ENCODE measurements at places on chromosomes 5 and 9. TPM values are rescaled to one million over a fixed set of nuclear protein-coding genes. Genes with fewer than 3 reads are reported as not detected.

TERT gene
- total RNA-seq = 0.21 TPM

- DNase-seq = no peak
These were observed 68.2 kb upstream of the CHD1 start for GRCh38 chr5:98997000-98997399.

- DNase-seq = peak; percentile 25
These were observed 79.8 kb downstream of the MAT2B start for GRCh38 chr5:163585206-163585605.

- DNase-seq = no peak
These were observed 67.1 kb downstream of the RETREG1 start for GRCh38 chr5:16549491-16550206.

- DNase-seq = no peak
These were observed 150.8 kb upstream of the RANBP3L start for GRCh38 chr5:36452424-36453006.

DNA sequence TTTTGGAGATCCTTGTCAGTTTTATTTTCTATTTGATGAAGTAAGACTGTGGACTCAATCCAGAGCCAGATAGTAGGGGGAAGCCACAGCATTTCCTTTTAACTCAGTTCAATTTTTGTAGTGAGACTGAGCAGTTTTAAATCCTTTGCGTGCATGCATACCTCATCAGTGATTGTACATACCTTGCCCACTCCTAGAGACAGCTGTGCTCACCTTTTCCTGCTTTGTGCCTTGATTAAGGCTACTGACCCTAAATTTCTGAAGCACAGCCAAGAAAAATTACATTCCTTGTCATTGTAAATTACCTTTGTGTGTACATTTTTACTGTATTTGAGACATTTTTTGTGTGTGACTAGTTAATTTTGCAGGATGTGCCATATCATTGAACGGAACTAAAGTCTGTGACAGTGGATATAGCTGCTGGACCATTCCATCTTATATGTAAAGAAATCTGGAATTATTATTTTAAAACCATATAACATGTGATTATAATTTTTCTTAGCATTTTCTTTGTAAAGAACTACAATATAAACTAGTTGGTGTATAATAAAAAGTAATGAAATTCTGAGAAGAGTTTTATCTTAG lies 17.8 kb downstream of the DIMT1 start:
- no peak for DNase-seq

- no peak for DNase-seq
These were observed 120.3 kb upstream of the SPATA31C2 start for GRCh38 chr9:88258601-88259000.

DNA sequence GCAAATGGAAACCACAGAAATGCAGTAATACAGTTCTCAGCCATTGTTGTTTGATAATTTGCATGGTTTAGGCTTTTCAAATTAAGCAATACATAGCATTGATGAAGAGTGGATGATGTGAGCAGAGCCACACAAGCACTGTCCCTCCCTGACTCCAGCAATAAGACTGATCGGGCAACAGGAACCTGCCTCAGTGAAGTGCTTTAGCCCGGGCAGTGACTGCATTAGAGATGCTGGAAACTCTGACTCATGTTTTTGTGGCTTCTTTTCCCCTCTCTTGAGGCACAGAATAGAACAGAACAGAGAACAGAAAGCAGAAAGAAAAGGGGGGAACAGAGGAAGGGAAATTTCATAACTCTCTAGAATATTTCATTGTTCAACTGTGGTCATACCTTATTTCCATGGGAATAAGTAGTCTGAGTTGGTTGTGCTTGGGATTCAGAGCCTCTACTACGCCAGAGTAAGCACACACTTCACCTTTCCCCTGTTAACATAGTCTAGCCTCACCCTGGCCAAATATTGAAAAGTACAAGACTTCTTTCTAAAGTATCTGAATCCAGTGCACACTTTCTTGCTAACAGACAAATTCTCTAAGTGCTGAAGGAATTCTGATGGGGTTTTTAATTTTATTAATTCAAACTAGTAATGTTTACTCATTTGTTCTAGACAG lies 164.8 kb upstream of the VCAN start:
- peak; percentile 56 for DNase-seq

QRFP gene
- total RNA-seq = not detected

DNA sequence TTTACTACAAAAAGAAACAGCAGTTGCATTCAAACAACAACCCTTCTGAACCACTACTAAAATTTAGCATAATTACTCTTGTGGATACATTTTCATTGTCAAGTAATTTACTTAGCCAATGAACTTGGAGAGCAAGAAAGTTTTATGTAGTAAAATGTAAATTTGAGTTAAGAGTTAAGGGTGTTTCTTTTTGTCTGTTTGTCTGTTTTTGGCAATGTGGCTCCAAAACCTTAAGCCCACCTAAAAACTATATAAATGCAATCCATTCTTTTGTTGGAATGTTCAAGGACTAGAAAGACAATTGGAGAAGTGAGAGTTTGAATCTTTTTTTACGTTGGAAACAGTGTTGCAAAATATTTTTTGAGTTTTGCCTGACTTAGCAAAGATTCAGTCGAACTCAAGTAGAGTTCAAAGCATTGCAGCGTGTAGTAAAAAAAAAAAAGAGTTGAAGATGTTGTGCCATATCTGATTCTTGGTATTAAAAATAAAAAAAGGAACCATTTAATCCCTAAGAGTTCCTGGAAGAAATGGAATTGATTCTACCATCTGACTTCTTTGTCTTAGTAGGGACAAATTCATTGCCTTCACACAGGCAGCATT lies 867 bp downstream of the SYK start:
- DNase-seq = no peak

- DNase-seq = no peak
These were observed 70.0 kb downstream of the MTREX start for GRCh38 chr5:55377810-55378209.

- DNase-seq = no peak
These were observed 670 bp downstream of the EDIL3 start for GRCh38 chr5:84383816-84384603.

GRCh38 chr5:160289356-160289651 lies 23.1 kb downstream of the CCNJL start:
- no peak for DNase-seq

PIP5K1B gene
- 0.71 TPM for total RNA-seq

DNA sequence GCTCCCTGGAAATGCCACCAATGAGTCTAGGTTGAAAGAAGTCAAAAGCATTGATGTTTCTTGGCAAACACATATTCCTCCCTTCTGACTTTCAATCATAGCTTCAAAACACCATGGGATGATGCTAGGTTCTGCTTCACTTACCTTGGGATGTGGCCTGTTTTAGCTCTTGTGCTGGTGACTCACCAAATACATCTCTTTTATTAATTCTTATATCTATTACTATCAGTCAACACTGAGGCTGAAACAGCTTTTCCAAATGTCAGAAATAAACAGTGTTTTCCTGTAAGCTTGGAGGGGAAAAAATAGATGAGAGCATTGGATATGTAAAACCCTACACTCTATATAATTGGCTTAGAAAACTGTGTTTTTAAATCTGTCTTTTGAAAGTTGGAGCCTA lies 245.4 kb upstream of the NREP start:
- no peak for DNase-seq

- peak; percentile 76 for DNase-seq
These were observed 30.1 kb downstream of the PPARGC1B start for GRCh38 chr5:149759986-149760853.

- DNase-seq = no peak
These were observed 9.4 kb downstream of the PRELID2 start for GRCh38 chr5:145825751-145826180.
